ENCODE measurements at places on chromosomes 1 and 21.

DNA sequence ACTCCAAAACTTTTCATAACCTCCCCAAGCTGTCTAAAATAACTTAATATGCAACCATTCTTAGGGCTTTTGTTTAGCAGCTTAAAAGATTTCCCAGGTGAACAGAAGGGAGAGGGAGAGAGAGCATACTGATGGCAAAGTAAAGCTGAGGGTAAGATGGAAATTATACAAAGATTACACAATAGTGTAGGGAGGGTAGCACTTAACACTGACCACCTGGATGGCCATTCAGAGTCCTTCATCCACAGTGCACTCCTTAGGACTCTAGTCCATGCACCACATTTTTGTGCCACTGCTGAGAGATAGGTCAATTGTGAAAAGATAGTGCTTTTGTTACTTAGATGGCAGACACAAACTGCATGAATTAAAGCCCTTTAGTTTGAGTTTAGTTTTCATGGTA lies 574.6 kb downstream of the LMO4 start:
- DNase-seq, result no peak

DNA sequence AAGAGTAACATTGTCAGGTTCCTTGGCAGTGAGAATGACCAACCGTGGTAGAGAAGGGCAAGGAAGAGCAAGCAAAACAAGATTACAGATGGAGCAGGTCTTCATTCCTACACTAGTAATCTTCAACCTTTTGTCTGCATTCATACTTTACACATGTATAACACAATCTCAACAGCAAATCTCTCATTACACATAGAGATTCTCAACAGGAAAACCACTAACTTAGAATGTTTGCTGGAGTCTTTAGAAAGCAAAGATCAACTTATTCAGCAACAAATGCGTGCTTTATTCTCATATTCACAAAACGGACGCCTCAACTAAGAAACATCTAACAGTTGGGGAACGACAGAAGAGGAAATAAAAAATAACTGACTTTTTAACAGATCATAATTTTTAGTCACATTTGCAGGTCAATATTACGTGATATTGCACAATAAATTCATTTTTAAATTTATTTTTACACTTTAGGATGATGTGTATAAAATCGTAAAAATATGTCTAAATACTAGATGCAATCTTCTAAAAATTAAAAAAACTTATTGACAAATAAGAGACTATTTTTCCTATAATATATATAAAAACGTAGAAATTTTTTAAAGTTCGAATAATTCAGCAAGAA lies 82.9 kb downstream of the ARID4B start:
- DNase-seq, result no peak

DNA sequence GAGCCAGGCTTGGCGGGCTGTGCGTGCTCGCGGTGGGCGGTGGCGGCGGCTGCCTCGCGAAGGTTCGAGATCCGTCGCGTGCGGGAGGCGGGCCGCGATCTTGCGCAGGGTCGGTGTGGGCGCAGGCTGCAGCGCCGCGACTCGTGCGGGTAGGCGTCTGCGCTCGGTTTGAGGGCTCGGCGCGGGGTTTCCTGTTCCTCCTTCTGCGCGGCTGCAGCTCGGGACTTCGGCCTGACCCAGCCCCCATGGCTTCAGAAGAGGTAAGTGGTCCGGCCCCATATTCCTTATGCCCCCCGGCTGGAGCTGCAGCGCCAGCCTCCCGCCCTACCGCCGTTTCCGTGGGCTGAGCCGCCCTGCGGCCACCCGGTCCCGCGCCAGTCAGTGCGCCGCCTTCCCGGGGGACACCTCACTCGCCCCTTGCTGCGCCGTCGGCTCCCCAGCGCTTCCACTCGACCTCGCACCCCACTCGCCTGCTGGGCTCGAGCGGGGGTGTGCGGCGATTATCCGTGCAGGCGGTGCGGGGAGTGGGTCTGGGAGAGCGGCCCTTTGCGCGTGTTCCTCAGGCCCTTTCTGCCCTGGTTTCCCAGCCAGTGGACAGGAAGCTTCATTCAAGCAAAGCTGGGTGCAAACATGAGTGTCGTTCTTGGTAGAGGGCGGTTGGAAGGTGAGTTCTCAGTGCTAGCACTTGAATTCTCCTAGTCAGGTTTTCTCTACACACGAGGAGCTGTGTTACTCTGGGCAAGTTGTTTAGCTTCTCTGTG lies at the start of gene CACYBP:
Gene CACYBP, plus strand, starts transcription at position 12 of the 761 bp plus-strand sequence. Its CDS starts 234 bp downstream, at position 246.
- DNase-seq, result peak; percentile 36

GRCh38 chr1:218771931-218772330 lies 401.7 kb upstream of the LYPLAL1 start:
- no peak for DNase-seq

DNA sequence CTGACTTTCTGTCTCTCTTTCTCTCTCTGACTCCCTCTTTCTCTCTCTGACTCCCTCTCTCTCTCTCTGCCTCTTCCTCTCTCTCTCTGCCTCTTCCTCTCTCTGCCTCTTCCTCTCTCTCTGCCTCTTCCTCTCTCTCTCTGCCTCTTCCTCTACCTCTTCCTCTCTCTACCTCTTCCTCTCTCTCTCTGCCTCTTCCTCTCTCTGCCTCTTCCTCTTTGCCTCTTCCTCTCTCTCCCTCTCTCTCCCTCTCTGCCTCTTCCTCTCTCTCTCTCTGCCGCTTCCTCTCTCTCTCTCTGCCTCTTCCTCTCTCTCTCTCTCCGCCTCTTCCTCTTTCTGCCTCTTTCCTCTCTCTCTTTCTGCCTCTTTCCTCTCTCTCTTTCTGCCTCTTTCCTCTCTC lies 18.6 kb upstream of the ANKRD45 start:
- DNase-seq, result no peak

- no peak for DNase-seq
Measured at GRCh38 chr1:118785246-118785645, 202.9 kb downstream of the TBX15 start.

DNA sequence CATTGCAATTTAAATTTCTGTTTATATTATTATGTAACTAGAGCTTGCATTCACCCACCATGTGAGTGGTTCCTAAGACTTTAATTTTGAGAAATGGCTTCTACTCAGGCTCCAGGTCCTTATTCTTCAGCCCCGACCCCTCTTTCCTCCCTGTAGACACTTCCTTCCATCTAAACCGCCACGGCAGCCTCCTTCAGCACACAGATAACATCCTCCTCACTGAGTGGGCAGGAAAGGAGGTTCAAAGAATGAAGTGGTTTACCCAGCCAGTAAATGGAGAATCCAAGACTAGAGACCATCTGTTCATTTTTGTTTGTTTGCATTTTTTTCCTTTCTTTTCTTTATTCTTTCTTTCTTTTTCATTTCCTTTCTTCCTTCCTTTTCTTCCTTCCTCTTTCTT lies 37.1 kb upstream of the SOD1 start:
- no peak for DNase-seq

GRCh38 chr1:104987210-104987609 lies 1237.5 kb downstream of the AMY1C start:
- no peak for DNase-seq

- no peak for DNase-seq
Measured at GRCh38 chr1:86487131-86487810, 18.5 kb downstream of the CLCA1 start.

DNA sequence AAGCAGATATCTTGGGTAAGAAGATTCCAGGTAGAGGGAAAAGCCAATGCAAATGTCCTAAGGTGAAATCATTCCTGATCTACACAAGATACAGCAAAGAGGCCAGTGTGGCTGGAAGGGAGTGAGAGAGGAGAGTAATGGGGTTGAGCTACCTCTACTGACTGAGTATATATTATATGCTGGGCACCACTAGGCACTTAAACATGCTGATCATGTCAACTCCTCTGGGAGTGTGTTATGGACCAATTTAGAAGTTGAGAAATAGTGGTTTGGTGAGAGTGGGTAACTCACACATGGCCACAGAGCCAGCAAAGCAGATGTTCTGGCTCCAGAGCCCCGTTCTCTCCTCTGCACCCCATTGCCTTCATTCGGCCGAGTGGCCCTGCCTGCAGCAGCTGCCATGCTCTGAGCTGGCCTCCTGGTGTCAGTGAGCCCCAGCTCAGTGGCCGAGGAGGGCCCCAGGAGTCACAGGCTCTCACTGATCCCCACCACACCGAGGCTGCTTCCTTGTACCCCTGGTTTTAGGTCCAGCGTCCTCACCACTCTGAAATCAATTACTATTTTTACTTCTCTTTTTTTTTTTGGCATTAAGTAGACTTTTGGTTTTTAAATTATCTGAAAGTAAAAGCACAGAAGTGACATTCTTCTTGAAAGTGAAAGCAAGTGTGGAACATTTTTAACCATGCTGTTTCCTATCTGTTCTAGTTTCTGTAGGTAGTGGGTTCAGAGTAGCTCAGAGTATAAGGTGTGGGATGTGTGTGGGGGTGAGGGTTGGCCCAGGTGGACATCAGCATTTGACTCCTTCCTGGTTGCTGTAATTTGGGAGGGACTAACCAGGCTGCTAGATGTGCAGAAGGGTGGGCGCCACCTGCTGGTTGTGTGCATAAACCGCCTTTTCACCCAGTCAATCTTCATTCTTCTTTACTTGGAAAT lies 45.8 kb upstream of the CRNN start:
- DNase-seq, result peak; percentile 74

DNA sequence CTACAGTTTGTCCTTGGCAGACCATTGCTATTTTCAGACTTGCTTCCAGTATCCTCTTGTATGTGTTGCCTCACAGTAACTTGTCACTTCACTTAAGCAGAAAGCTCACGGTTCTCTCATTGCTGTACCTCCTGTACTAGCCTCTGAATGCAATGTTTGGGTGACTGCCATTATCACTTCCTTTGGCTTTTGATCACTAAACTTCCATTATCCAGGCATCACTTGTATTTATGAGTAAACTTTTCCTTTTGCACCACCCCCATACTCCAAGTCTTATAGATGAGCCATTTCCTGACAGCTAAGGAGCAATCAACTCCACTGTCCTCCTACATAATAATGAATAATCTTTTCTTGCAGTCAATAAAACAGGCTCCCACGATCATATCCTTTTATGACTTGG lies 255.3 kb downstream of the PDE4B start:
- DNase-seq, result no peak

DNA sequence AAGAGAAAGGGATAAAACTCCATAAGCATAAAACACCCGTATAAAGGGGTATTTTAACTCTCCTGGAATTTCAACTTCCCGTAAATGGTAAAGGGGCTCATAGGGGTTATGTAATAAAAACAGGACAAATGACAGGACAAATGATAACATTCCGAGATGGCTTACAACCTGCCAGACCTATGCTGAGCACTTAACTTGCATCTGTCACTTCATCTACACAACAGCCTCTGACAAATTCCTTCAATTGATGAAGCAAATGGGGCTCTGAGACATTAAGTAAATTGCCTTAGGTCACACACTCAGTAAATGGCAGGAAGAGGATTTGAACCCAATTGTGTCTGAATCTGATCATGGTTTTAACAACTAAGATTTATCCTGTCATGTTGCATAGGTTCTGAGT lies 327.6 kb upstream of the SNX7 start:
- no peak for DNase-seq

- peak; percentile 65 for DNase-seq
Measured at GRCh38 chr1:28580722-28581530, 11.1 kb upstream of the RAB42 start.

- no peak for DNase-seq
Measured at GRCh38 chr1:88302843-88303486, 381.1 kb upstream of the PKN2 start.

GRCh38 chr1:232247669-232248068 lies 382.3 kb downstream of the SIPA1L2 start:
- no peak for DNase-seq

- DNase-seq, result peak; percentile 60
Measured at GRCh38 chr1:178093494-178093950, 382 bp upstream of the RASAL2 start.

GRCh38 chr1:203271018-203271743 lies 34.1 kb upstream of the BTG2 start:
- DNase-seq, result peak; percentile 73

- DNase-seq, result no peak
Measured at GRCh38 chr1:21318714-21319159, 28.5 kb upstream of the ECE1 start.

GRCh38 chr1:2060072-2060471 lies 9.9 kb downstream of the PRKCZ start:
- DNase-seq, result no peak

- peak; percentile 43 for DNase-seq
Measured at GRCh38 chr1:94037392-94038229, 83.3 kb downstream of the ABCA4 start.

GRCh38 chr1:231207437-231207836 lies 33.6 kb upstream of the GNPAT start:
- DNase-seq, result no peak
